Activated CD8-positive, alpha-beta memory T cell treated with anti-CD3 and anti-CD28 coated beads for 48 hours (primary cell): ENCODE measurements at places on chromosomes 16 and 17.

- peak; percentile 30 for DNase-seq
Observed at GRCh38 chr17:33049781-33050414, 58.3 kb downstream of the SPACA3 start.

DNA sequence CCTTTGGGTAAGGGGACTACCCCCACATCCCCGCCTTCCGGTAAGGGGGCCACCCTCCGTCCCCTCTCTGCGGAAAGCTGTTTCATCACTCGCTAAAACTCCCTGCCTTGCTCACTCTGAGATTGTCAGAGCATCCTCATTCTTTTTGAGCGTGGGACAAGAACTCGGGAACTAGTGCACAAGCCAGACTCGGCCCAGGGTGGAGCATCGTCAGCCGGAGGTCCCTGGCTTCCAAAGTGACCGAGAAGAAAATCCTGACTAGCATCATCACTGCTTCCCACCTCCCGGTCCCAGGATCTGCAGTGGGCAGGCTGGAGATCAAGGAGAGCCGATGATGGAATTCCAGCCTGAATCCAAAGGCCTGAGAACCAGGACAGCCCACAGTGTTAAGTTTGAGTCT is 380.3 kb downstream of the SEC14L1 start:
- DNase-seq, result no peak

GRCh38 chr17:63751806-63752205 is 10.2 kb upstream of the STRADA start:
- no peak for DNase-seq

DNA sequence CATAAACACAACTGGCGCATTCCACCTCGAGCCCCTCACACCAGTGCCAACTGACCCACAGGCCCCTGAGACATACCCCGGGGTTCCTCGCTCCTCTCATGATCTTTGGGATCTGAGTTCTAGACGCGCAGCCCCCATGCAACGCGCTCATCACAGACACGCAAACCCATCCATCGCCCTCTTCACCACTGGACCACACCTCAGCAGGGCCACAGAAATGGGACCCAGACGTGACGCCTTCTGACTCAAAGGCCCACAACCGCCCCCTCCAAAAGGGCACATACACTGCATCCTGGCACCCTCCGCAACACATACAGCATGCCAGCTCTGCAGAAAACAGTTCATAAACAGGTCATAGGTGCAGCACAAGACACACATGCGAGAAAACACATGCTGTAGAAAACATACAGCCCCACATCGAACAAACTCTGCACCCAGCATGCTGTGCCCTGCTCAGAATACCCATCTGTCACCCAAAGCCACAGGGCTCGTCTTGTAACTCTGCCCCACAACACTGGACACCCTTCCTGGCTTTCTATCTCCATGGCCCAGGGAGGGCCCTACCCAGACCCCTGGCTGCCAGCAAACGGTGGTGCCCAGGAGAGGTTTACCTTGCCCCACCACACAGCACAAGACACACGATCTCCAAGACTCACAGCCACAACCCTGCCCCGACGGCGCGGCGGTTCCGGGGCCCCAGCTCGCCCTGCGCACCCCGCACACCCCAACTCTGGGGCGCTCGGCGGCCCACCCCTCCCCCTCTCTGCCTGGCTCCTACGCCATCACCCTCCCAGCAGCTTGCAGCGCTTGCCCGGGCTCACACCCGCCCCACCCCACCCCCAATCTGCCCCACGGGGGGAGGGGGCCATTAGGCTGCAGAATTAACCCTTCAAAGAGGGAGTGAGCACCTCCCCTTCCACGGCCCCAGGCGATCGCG is 887 bp downstream of the ZBTB4 start:
- DNase-seq, result no peak

GRCh38 chr17:27949304-27949703 is 56.1 kb upstream of the LYRM9 start:
- DNase-seq, result no peak

DNA sequence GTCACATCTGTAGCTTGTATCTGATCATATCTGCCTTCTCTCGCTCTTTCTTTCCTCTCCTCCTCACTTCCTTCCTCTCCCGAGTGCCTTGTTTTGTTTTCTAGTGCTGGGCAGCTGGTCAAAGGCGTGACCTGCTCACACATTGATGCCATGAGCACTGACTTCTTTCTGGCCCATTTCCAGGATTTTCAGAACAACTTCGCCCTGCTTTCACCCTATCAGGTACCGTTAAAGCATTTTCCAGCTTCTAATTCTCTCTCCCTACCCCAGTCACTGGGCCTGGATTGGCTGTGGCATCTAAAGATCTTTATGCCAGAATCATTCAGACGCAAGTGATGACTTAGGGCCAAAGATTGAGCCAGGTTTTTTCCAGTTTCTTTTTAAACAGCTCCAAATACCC is 55.5 kb downstream of the OTOA start:
- DNase-seq, result no peak

DNA sequence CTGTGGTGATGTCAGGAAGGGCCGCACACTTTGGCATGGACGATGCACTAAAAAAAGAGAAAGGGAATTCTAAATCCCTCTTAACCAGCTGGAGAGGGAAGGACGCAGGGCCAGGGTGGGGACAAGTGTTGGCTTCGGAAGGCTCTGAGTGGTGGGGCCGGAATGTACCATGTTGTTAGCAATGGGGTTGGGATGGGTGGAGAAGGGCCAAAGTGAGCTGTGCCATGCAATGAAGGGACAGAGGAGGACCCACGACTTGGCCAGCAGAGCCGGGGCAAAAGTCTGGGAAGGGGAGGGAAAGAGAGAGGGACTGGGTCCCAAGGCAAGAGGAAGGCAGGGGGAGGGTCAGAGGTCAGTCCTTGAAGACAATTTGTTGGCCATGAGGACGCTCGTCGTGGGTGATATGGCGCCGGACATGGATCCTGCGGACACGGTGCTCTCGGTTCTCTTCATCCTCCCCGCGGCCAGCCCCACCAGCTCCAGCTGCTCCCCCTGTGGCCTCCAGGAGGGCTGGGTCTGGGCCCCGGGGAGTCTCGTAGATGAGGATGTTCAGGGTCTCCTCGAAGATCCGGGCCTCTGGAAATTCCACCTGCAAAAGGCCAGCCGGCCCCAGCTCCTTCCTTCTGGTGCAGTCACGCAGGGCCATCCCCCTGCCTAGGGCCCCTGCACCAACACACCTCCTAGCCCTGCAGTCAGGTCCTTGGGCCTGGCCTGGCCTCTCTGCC is 6.4 kb downstream of the ASPHD1 start:
- DNase-seq, result no peak

- DNase-seq, result no peak
Observed at GRCh38 chr17:28151001-28151400, 108.5 kb downstream of the NLK start.

GRCh38 chr16:16083421-16084156 is 134.2 kb downstream of the ABCC1 start:
- DNase-seq, result no peak

DNA sequence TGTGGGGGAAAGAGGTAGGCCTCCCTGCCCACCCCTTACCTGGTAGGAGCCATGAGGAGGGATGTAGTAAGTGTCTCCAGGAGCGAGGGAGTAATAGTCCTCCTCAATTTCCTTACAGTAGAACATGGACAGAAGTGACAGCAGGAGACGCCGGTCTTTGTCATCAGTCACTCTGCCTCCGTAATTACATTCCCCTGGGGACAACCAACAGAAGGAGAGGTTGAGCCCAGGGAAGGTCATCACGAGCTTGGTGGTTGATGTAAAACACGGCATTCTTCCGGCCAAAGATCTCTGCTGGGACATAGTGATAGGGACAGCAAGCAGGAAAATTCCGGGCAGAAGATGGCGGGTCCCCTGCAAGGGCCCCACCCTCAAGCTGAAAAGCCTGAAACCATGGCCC is 47.9 kb downstream of the LYRM1 start:
- DNase-seq, result no peak

DNA sequence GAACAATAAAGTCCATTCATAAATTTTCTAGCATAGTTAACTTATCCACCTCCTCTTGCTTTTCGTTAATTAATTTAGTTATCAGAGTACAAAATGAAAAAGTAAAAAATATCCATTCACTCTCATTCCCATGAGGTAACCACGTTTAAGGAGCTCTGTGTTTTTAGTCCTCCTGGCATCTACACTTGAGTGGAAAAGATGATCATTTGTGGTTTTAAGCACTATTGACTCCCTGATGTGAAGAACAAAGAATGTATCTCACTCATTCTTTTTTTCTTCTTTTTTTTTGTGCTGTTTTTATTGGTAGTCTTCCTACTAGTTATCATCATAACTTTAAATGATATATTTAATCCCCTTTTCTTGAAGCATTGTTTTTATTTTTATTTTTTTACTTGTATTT is 26.1 kb downstream of the QPRT start:
- no peak for DNase-seq

- peak; percentile 25 for DNase-seq
Observed at GRCh38 chr17:66373944-66374817, 71.8 kb downstream of the PRKCA start.

DNA sequence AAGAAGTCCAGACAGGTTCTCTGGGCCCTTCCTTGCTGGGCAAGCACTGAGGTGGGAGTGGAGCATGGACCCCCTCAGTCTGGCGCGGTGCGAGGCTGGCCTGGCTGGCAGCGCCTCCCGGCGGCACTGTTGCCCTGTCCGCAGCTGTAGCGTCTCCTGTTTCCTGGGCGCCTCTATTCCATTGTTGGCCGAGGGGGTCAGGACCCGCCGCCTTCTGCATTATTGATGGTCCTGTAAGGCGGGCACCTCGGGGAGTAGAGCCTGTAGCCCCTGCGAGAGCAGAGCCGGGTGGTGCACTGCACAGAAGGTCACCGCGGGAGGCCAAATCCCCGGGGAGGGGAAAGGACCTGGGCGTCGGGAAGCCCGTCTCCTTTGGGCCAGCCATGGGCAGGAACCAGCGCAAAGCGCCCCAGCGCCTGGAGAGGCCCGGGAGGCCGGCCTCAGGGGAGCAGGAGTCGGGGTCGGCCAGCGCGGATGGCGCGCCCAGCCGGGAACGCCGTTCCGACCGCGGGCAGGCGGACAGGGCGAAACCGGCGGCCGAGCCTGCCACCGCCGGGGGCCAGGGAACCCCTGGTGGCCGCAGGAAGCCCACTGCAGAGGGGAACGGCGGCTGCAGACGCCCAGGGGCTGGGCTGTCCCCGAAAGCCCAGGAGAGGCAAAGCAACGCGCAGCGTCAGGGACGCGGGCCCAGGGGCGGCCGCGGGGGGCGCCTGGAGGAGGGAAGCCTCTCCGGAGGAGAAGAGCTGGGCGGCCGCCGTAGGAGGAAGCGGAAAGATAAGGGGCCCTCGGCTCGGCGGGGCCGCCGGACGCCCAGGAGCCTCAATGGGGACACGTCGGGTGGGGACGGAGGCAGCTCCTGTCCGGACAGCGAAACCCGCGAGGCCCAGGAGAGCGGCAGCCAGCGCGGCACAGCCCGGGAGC is at the start of gene MYO15B:
Gene MYO15B (plus strand): TSS at position 126 of the 921 bp plus-strand sequence. CDS start 258 bp downstream, at position 384.
- peak; percentile 36 for DNase-seq

GRCh38 chr16:89602273-89602951 is 11.0 kb upstream of the DPEP1 start:
- peak; percentile 41 for DNase-seq

DNA sequence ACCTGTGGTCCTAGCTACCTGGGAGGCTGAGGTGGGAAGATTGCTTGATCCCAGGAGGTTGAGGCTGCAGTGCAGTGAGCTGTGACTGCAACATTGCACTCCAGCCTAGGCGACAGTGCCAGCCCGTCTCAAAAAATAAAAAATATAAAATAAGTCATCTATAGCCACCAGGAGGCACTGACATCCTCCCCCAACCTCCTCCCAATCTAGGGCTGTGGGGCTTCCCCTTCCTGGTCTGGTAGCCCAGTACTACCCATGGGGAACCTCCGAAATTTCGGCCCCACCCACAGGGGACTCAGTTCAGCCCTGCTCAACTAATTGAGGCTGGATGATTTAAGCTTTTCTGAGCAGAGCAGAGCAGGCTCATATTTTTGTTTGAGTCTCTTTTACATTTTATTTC is 3.2 kb downstream of the ZSCAN10 start:
- no peak for DNase-seq

- peak; percentile 72 for DNase-seq
Observed at GRCh38 chr17:77404812-77405581, 264.2 kb downstream of the SEC14L1 start.

DNA sequence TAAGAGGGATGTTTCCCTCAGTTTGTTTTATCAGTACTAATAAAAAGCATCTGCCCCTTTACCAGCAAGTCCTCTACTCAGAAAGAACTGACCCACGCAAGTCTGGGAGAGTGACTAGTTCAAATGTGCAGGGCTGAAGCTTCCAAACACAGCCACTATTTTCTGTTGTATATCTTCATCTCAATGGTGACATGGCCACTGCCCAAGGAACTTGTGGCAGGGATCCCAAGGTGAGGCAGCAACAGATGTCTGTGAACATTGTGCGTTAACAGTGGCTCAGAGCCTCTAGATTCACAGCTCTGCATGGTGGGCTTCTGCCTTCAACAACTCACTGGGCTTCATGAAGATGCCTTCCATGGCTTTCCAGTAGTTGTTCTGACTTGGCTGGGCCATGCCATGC is 3.7 kb upstream of the BLTP2 start:
- no peak for DNase-seq

GRCh38 chr17:70053241-70054234 is 21.5 kb upstream of the KCNJ16 start:
- no peak for DNase-seq

- no peak for DNase-seq
Observed at GRCh38 chr17:19418251-19418992, 7.4 kb downstream of the RNF112 start.
